Stimulated activated CD4-positive, alpha-beta T cell treated with anti-CD3 and anti-CD28 coated beads, Interleukin-15, amount 100 ng/mL, for 48 hours (primary cell): ENCODE measurements at places on chromosomes 7 and 10.

- DNase-seq, result no peak
Observed at GRCh38 chr10:75922435-75922834, 491.0 kb downstream of the LRMDA start.

DNA sequence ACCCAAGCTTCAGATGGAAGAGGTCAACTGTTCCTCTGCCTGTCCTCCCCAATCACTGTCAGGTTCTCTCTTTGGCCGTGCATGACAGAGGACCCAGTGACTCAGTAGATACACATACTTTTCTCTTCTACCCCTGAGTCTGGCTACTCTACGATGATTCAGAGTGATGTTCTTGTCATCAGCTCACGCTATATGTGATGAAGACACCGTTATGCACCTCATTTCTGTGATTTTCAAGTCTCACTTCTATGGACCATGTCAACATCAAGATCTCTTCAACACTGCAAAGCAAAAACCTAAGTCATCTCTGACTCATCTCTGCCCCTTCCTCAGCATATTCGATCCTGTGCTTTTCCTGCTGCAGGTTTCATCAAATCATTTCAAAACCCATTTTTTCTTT is 76.6 kb upstream of the DGKI start:
- no peak for DNase-seq

- DNase-seq, result no peak
Observed at GRCh38 chr7:98629001-98629431, 11.9 kb downstream of the NPTX2 start.

- DNase-seq, result no peak
Observed at GRCh38 chr10:17785276-17785930, 23.7 kb upstream of the MRC1 start.

GRCh38 chr10:49351669-49352068 is 44.2 kb downstream of the DRGX start:
- DNase-seq, result no peak

DNA sequence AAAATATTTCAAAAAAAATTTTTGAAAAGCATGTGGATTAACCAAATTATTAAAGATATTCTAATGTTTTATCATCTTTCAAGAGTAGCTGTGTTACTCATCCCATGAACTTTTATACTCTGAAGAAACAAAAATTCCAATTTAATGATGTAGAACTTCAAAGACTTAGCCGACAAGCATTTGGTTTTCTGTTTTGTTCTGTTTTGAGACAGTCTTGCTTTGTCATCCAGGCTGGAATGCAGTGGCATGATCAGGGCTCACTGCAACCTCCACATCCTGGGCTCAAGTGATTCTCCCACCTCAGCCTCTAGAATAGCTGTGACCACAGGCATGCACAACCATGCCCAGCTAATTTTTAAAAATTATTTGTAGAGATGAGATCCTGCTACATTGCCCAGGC is 17.8 kb upstream of the LCOR start:
- no peak for DNase-seq

DNA sequence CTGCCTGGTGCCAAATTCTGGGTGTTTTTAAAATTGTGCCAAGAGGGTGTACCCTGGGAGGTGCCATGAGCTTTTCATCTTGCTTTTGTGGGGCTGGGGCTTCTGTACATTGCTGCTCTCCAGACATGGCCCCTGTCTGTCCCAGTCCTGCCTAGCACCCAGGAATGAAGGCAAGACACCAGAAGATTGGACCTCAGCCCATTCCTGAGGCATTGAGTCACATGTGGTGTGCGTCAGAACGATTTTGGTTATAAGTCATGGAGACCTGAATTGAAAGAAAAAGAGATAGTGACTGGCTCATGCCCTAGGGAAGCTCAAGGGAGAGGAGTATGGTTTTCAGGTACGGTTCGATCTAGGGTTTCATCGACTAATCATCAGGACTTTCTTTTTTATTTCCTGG is 493.2 kb downstream of the TYW1 start:
- DNase-seq, result no peak

DNA sequence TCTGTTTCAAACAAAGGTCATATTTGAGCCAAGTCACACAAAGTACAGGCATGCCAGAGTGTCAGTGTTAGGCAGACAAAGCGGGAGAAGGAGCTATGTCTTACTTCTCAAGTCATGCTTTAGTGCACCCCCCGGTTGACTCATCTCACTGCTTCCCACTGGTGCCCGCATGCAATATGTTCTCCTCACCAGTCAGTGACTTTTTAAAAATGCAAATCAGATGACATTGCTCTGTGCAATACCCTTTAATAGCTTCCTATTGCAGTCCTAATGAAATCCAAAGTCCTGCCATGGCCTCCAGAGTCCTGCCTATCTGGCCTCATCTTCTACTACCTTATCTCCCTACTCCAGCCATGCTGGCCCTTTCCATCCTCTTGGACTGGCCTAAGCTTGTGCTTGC is 429.1 kb downstream of the ACTR3B start:
- no peak for DNase-seq

DNA sequence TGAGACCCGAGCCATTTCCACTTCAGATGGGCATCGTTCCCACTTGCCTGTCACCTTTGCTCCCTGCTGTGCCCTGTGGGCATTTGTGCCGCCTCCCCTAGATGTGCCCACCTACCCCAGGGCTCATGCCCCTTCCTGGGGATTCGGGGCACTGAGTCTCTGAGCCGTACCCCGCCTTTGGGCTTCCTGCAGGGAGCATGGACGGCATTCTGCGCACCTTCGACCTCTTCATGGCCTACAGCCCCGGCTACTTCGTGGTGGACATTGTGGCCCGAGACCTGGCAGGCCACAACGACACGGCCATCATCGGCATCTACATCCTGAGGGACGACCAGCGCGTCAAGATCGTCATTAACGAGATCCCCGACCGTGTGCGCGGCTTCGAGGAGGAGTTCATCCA is 36.3 kb upstream of the VSIR start:
- DNase-seq, result no peak

DNA sequence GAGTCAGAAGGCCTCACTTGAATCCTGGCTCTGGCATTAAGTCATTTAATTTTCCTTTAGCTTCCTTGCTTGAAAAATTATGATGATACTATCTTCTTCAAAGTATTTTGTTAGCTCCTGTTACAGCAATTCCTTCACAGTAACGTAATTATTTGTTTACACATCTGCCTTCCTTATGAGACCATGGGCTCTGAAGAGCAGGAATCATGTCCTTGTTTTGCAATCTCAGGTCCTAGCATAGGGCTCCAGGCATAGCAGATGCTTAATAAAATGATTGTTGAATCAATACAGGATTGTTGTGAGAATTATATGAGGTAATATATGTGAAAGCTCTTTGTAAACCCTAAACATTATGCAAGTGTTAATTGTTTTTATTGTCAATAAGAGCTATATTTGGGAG is 25.5 kb downstream of the KLHDC10 start:
- DNase-seq, result no peak

DNA sequence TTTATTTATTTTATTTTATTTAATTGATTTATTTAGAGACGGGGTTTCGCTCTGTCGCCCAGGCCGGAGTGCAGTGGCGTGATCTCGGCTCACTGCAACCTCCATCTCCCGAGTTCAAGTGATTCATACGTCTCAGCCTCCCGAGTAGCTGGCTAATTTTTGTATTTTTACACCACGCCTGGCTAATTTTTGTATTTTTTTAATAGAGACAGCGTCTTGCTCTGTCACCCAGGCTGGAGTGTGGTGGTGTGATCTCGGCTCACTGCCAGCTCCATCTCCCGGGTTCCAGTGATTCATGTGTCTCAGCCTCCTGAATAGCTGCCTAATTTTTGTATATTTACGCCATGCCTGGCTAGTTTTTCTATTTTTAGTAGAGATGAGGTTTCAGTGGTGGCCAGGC is 34.2 kb downstream of the AP5Z1 start:
- no peak for DNase-seq

GRCh38 chr10:43913676-43914235 is 265.1 kb upstream of the ZNF32 start:
- no peak for DNase-seq

- no peak for DNase-seq
Observed at GRCh38 chr7:4612237-4612636, 69.9 kb upstream of the FOXK1 start.

GRCh38 chr7:116429986-116430619 is 69.4 kb upstream of the CAV2 start:
- DNase-seq, result no peak

- no peak for DNase-seq
Observed at GRCh38 chr7:23264916-23265458, 18.4 kb downstream of the GPNMB start.

DNA sequence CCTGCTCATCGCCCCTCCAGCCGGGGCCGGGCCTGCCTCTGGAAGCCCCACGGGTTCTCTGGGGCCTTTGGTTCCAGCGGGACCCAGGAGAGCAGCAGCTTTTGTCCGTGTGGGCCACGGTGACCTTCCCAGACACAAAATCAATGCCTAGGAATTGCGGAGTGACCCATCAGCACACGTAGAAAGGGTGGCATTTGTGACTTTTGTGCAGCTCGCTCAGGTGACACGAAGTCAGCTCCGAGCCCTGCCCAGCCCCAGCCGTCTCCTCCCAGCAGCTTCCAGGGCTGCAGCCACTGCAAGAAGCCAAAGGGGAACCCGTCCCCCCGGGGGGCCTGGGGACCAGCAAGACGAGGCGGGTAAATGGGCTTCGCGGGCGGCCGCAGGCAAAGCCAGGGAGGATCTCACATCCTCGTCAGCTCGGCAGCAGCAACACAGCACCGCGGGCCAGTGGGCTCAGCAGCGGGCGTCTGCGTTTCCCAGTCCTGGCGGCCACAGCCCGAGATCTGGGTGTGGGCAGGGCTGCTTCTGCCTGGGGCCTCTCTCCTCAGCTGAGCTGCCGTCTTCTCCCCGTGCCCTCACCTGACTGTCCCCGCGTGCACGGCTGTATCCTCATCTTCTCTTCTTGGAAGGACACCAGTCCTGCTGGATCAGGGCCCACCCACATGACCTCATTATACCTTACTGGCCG is 88.5 kb downstream of the PAXIP1 start:
- DNase-seq, result no peak

- no peak for DNase-seq
Observed at GRCh38 chr10:80755893-80756292, 218.2 kb downstream of the SH2D4B start.

DNA sequence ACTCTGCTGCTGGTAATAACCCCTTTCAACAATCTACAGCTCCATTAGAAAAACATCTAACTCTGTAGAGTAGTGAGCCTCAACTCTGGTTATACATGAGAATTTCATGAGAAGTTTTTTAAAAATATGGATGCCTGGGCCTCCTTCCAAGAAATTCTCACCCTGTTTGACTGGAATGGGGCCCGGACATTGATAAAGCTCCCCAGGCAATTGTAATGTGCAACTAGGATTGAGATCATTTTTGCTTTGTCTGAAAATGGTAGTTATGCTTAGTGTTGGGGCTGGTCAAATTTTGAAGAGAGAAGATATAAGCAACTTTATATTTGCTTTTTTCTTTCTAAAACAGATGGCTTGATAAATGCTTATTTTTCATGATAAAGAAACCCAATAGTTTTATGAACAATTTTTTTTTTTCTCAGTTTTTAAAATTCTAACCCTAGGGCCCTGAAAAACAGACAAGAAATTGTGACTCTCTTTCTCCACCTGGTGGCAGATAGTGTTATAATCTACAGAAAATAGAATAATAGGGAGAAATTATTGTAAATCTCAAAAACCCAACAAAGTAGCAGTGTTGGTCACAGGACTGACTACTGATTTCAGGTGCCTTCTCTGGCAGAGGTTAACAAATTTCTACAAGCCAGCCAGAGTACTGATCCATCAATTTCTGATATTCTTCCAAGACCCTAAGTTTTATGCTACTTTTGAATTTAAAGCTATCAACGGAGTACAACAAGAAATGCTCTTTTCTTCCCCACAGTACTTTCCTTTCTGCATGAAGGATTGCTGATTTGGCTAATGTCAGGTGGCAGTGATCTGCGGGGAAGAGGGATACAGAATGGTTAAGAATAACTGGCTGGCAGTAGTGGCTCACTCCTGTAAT is 174.8 kb downstream of the DKK1 start:
- no peak for DNase-seq

DNA sequence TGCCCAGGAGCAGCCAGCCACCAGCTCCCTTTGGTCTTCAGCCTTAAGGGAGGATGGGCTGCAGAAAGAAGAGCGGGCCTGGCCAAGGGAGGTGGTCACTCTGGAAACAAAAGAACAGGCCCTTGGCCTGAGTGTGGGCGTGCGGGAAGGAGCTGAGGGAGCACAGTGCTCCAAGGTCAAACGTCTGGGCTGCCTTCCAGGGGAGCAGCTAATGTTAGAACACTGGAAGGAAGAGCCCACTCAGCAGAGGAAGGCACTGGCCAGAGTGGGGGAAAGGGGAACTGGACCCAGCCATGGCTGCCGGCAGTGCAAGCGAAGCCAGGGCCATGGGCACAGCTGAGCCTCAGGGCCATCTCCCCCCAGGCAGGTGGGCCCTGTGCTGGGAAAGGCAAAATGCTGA is 42.7 kb downstream of the FAM53B start:
- no peak for DNase-seq

DNA sequence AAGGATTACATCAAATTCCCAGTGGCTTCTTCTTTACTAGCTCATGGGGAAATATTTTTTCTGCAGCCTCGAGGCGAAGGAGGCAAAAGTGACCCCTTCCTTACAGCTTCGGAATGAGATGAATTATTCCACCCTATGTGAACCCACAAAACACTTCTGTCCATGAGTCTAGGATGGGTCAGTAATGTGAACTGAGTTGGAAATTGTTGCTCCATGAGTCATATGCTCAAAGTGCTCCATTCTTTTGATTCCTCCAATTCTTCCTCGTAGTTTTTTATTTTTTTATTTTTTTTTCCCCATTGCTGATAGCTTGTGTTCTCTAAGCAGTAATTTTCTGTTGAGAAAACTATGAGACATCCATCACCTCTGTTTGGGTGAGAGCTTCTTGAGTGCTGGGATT is 31.7 kb upstream of the FAM204A start:
- no peak for DNase-seq

DNA sequence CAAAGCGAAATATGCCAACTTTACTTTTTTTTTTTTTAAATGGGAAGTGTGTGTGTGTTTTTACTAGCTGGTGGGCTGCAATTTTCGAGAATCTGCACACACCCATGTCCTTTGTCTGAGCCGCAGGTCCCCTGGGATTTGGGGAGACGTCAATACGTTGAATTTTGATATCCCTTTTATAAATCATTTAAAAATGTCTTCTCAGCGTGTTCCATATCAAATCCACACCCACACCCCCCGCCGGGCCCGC is 404 bp upstream of the FMC1 start:
- no peak for DNase-seq

DNA sequence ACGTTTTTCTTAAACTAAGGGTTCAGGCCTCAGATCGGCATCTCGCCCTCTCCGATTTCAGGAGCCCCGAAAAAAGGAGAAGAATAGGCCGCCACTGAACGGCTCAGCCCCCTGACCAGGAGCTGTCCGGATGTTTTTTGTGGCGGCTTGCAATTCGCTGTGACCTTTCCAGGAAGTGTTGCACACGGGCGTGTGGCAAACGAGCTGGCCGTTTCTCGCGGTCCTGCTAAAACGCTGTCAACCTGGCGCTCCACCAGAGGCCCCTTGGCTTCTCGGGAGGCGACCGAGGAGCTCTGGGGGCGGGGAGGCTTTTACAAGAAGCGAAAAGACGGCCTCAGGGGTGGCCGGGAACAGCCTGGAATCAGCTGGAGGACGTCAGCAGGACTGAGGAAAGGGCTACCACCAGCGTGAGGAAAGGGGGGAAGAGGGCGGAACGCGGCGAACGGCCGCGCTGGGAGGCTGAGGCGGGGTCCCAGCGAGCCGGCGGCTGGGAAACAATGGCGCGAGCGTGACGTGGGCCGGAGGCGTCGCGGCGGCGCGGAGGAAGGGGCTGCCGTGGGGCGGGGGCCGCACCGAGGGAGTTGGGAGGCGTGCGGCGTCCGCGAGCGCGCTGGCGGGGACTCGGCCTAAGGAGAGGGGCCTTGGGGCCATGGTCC is 493 bp downstream of the NT5C2 start:
- peak; percentile 38 for DNase-seq
